T-helper 17 cell (primary cell): ENCODE measurements at places on chromosomes 7 and 10. TPM values are rescaled to one million over a fixed set of nuclear protein-coding genes. Genes with fewer than 3 reads are reported as not detected.
A peak's percentile ranks its signal among the peaks of the same experiment; 100 is the strongest.

DNA sequence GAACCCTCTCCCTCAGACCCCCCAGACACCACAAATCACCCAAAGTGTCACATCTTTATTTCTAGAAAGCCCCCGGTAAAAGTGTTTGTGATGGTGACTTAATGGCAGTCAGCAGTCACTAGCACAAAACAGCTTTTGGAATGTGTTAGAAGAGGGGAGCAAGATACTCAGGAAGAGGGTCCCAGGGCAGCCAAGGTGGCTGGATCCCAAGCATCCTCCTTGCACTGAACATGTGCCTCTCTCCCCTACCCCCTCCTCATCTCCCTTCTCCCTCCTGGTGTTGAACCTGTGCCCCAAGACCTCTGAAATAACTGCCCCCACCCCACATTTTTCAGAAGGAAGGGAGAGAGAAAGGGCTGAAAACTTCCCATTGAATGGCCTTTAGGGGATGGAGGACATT, 37.8 kb upstream of the MXI1 start:
- H3K27me3 ChIP-seq = peaks cover 79% of the 10 kb centered on the region
- no peaks in the 10 kb centered on the region for H3K36me3 ChIP-seq
- H3K4me3 ChIP-seq = no peak overlapping the region

- peak overlapping the region; percentile 96 for H3K27ac ChIP-seq
- no peak for DNase-seq
- H3K36me3 ChIP-seq = no peaks in the 10 kb centered on the region
- H3K4me3 ChIP-seq = peak overlapping the region; percentile 66
Observed at GRCh38 chr7:601036-601594, 81.5 kb upstream of the PDGFA start.

DNA sequence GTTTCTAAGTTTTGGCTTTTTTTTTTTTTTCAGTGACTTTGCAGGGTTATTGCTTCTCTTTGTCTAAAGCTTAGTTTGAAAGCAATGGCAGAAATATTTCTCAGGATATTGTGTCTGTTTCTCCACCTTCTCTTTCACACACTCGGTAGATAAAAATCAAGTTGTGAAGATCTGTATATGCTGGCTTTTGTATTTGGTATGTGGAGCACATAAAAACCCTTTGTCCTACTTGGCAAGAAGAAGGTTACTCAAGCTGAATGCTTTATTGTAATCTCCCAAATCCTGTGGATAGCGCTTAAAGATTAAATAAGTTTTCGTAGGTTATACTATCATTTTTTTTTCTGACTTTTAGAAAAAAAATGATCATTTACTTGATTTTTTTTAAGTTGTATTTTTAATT, 172.4 kb downstream of the CDCA7L start:
- H3K27me3 ChIP-seq = peaks cover 61% of the 10 kb centered on the region
- no peak overlapping the region for H3K4me3 ChIP-seq
- no peak for DNase-seq
- H3K36me3 ChIP-seq = no peaks in the 10 kb centered on the region
- no peak overlapping the region for H3K27ac ChIP-seq

- H3K4me1 ChIP-seq = peaks cover 12% of the 10 kb centered on the region
- no peak overlapping the region for H3K4me3 ChIP-seq
- no peaks in the 10 kb centered on the region for H3K27me3 ChIP-seq
- DNase-seq = no peak
Observed at GRCh38 chr10:132618158-132618919, 80.8 kb downstream of the INPP5A start.

DNA sequence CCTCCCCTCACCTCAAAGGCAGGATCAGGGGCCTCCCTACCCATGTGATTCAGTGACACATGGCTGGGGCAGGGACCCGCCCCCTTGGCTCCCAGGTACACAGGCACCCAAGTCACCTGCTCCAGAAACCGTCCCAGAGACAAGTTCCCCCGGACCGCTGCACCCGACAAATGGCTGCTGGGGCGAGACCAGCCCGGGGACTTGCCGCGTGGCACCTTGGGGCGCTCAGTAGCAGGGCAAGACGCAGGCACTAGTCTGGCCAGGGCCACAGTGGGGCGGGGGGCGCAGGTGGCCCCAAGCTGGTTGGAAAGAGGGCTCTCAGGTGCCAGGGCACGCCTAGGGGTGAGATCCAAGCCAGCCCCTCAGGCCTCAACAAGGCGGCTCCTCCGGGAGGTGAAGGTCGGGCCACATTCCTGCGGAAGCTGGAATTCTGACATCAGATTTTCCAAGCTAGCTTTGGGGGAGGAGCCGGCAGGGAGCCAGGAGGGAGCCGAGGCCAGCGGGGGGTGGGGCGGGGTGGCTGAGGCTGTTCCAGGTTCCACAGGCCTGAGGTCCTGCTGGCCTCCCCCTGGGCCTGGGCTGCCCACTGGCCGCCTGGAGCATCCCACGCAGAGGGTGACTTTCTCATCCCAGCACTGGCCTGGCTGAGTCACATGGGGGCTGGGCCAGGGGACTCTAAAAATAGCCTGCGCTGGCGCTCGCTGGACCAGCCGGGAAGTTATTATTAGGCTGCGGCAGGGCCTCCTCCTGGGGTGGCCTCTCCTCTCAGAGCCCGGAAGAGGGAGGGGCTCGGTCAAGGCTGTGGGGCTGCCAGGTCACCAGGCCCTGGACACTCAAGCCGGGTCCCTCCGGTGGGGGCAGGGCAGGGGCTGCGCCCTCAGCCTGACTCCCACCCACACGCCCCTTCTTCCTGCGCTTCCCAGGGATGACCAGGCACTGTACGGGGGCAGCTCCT, 20.5 kb upstream of the INPP5A start:
- H3K27ac ChIP-seq = no peak overlapping the region
- peaks cover 17% of the 10 kb centered on the region for H3K27me3 ChIP-seq
- no peak overlapping the region for H3K4me3 ChIP-seq
- H3K4me1 ChIP-seq = no peaks in the 10 kb centered on the region

DNA sequence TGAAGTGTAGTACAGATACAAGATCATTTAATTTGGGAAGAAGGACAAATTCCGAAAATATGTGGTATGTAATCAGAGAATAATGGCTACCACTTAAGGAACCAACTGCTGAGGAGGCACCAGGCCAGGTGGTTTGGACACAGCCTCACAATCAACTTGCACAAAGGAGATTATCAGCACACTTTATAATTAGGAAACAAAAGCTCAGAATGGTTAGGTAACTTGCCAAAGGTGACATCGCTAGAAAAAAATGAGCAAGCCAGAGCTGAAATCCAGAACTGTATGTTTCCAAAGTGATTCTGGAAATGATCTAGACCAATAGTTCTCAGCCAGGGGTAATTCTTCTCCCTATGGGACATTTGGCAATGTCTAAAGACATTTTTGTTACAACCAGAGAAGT, 36.6 kb downstream of the ERCC6 start:
- H3K27ac ChIP-seq = no peak overlapping the region
- no peaks in the 10 kb centered on the region for H3K36me3 ChIP-seq
- H3K4me1 ChIP-seq = peaks cover 15% of the 10 kb centered on the region
- H3K27me3 ChIP-seq = no peaks in the 10 kb centered on the region
- no peak overlapping the region for H3K4me3 ChIP-seq
- no peak for DNase-seq

Gene ZNF425
- total RNA-seq = 0.87 TPM

Gene EBLN1
- not detected for total RNA-seq

Gene COL17A1
- not detected for total RNA-seq

Gene ARHGAP22
- total RNA-seq = 0.39 TPM

Gene IDI1
- total RNA-seq = 116 TPM
